GM23338 (cell line): ENCODE measurements at places on chromosomes 5 and 9.

GRCh38 chr5:158209219-158209908 lies 350.4 kb upstream of the CLINT1 start:
- DNase-seq: no peak

- no peak for DNase-seq
Measured at GRCh38 chr9:112665347-112665746, 52.6 kb downstream of the INIP start.

- no peak for DNase-seq
Measured at GRCh38 chr9:131858147-131858546, 118.3 kb upstream of the RAPGEF1 start.

GRCh38 chr5:133831491-133832224 lies 136.8 kb downstream of the C5orf15 start:
- DNase-seq: no peak

DNA sequence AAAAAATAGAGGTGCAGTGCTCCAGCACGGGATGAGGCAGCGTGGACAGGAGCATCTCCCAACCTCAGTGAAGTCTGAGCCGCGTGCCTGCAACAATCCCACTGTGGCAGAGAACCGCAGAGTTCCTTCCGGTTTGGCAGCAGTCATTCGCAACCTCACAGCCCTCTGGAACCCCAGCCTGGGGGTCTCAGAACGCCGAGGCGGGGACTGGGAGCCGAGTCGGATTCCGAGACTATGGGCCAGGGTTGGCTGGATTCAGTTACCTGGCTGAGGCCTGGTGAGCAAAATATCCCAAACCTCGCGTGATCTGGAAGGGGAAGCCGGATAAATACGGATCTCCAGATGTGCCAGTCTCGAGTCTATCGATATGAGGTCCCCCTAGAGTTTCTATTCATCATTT lies 27.0 kb downstream of the CDKN2A start:
- DNase-seq: peak; percentile 55

DNA sequence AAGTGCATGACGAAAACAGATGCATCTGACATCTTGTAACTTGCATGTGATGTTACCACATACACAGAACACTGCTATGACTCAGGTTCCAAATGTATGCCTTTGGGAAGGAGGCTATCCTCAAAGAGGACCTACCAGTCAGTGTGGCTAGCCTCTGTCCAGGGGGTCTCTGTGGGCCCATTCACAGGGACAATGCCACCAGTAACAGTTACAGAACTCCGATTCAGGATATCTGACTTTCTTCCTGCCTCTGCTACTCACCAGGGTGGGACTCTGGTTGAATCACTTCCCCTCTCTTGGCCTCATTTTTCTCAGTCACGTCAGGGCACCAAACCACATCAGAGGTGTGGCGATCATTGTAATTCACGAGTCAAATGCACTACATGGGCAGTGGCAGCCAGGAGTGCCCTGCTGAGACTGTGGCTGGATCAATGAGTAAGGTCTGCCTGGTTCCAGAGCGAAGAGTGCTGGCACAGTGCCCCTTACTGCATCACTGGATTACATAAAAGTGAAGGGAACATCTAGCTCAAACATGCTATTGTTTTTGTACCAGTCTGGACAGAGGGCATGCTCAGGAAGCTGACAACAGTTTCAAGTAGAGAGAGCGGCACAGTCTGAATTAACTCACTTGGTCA lies 13.2 kb downstream of the ATOX1 start:
- no peak for DNase-seq

DNA sequence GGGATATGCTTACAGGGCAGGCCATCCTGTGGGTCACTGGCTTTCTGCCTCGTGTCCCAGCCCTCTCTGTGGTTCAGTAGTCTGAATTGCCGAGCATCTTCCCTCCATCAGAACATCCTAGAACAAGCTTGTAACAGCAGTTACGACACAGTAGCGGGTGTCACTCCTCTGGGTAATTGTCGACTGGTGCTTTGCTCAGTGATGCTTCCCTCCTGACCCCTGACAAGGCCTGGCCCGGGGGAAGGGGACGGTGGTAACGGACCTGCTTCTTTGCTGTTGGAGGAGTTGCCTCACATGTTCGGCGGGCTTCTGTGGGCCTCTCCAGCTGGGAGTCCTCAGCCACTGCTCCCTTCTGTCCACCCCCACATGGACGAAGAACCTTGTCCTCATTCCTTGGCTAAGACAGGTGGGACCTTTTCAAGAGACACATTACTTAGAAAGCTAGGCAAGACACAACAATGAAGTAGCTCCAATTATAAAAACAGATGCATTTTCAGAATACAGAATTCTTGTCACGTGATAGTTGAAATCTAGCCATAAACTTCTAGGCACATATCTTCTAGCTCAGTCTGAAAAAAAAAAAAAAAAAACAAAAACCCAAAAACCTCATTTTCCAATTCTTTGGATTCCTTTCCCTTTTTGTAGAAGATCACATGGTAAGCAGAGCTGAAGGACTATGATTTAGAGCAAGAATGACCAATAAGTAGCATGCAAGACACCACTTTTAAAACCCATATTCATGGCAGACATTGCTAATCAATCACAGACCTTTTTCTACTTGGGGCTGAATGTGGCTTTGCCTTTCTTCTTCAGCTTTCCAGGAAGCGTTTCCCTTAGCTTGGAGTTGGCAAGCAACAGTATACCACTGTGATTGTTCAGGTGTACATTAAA lies 25.0 kb downstream of the HMCN2 start:
- no peak for DNase-seq
